Ovary (tissue), 10 donors: ENCODE measurements at places on chromosomes 13 and 19. TPM values are rescaled to one million over a fixed set of nuclear protein-coding genes. Genes with fewer than 3 reads are reported as not detected.
A peak's percentile ranks its signal among the peaks of the same experiment; 100 is the strongest.

DNA sequence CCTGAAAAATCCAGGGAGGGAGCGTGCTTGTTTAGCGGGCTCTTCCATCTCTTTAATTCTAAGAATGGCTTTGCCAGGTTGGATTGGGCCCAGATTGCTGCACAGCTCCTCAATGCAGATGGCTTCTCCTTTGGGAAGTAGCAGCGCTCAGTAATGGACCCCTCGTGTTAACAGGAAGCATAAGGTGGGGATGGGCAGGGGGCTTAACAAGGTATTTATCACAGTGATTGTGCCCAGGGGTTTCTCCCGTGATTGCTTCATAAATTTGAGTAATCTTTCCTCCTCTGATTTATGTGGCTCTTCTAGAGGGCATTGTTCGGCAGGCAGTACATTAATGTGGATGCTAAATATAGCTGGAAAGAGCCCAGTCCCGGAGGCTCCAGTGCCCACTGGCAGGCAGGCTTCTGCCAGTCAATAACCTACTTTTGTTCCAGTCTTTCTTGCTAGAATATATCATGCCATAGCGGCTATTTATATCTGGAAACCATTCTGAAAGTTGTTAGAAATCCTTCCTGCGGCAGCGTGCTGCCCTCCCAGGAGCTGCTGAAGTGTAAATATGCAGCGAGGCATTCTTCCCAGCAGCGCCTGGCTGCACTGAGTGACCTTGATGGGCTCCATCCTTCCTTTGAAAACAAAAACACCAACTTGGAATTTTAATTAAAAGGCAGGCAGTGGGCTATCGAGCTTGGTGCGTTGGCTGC lies 65.0 kb downstream of the FGF9 start:
- DNase-seq: peak; percentile 31

DNA sequence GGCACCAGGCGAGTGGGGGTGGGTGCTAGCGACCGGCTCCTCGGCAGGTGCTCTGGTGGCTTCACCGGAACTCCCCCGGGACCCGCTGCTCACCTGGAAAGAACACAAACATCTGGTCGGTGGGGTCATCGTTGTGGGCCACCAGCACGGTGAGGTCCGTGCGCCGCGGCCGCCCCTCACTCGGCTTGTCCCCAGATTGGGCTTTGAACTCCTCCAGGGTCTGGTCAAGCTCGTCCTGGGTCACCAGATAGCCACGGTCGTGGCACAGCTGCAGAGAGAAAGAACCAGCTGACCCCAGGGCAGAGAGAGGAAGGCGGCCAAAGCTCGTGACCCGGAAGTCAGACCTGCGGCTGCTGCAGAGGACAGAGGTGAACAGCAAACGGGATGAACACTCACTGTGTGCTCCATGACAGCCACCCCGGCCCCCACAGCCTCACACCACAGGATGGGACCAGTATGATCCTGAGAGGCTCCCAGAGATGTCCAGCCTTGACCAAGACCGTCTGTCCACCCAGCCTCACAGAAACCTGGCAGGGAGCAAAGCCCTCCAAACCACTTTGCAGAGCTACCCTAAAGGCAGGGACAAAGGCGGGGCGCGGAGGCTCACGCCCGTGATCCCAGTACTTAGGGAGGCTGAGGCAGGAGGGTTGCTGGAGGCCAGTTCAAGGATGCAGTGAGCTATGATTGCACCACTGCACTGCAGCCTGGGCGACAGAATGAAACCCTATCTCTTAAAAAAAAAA lies 1.2 kb downstream of the POLR2E start:
- no peak for DNase-seq

- no peak for DNase-seq
Measured at GRCh38 chr19:48484931-48485612, 15.9 kb downstream of the CYTH2 start.

- no peak for DNase-seq
Measured at GRCh38 chr13:45752510-45752909, 50.4 kb downstream of the CBY2 start.

DNA sequence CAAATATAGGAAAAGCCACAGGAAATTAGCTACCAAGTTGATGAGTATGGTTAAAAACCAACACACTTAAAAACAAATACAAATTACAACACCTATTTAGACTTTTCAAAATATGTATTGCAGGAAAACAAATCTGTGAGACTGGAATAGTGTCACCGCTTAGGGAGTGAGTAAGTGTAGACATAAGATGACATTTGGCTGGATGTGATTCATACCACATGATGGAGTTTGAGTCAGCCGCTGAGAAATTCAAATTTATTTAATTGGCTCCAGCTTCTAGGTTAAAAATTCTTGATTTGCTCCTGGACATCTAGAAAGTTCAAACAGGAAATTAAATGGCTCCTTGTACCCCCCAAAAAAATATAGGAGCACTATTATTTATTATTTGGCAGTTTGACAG lies 531.7 kb downstream of the SLITRK1 start:
- DNase-seq: no peak

DNA sequence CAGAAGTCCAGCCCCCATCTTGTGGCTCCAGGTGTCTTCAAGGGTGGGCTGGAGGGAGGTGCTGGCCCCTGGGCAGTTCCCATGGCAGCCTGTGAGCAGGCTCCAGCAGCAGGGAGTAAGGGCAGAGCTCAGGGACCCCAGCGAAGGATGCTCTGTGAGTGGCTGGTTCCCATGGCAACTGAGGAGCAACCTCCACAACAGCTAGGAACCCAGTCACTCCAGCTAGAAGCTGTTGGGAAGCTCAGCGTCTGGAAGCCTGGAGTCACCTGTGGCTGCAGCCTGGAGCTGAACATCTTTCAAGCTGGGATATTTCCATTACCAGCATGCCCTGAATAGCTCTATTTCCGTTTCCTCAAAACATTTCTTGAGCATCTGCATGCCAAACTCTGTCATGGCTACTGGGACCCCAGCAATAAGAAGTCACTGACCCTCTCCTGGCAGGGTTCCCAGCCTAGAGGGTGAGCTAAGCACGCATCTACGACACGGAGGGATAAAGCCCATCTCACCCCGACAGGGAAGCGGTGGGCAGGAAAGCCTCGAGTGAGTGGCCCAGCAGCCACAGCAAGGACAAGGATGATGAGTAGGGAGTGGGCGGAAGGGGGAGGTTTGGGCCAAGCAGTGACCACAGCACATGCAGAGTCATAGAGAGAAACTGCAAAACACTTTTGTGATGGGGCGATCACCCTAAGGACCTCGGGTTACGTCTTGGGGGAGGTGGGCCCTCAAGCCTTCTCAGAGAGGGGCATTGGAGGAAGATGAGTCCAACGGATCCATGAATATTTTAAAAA lies 52.6 kb downstream of the ALOX5AP start:
- DNase-seq: no peak

DNA sequence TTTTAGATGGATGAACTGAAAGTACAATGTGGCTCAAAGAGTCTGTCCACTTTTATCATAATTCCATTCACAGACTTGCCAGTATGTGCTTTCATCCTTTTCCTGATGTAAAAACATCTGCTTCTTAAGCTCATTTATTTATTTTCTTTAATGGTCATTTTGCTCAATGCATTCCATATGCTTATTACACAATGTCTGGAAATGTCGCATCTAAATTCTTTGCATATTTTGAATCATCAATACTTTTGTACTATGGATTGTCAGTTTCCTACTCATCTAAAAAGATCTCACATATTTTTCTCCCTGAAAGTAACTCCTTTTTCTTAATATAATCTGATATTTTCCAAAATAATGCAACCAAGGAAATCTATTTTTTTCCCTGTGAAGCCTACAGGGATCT lies 1315.8 kb downstream of the EFNB2 start:
- no peak for DNase-seq

DNA sequence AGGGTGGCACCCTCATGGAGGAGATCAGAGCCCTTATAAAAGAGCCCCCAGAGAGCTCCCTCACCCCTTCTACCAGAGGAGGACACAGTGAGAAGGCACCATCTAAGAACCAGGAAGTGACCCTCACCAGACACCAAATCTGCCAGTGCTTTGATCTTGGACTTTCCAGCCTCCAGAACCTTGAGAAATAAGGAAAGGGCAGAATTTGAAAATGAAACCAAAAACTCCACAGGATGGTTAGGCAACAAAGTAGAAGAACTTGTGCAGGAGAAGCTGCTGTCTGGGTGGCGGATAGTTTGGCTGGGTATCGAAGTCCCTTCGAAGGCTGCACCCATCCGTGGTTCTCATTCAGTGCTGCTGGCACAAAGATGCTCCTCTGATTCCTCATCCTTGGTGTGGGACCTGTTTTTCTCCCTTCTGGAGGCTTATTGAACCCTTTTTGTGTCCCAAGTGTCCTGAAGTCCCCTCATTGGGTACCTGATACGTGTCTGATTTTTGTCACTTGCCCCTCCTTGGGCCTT lies 130.8 kb downstream of the KDM4B start:
- no peak for DNase-seq

C19orf33 gene
- total RNA-seq: 8.9 TPM

DNA sequence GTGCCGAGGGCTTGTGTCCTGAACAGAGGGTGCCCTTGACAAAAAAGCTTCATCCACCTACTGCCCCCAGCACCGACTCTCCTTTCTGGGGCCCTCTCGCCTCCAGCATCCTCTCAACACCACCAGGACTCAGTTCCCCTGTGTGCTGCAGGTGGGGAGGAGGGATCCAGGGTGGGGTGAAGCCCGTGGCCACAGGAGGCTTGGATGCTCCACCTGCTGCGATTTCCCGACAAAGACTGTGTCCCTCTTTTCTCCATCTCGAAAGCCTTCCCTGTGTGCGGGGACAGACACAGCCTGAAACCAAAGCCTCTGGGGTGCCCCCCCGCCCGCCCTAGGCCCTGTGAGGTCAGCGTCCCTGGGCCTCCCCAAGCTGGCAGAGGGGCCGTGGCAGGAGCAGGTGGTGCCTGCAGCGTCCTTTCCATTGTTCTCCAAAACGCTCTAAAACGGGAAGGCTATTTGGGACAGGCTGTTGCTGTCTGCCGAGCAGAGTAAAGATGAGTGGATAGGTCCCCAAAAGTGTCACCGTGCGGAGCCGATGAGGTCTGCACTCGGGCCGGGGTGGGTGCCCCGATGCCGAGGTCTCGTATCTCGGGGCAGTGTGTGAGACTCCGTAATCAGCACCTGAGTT lies 185.7 kb downstream of the PTPRS start:
- no peak for DNase-seq
